ENCODE measurements at places on chromosomes 1 and 21.

GRCh38 chr1:21510885-21511578, 1.8 kb downstream of the ALPL start:
- no peak for DNase-seq

DNA sequence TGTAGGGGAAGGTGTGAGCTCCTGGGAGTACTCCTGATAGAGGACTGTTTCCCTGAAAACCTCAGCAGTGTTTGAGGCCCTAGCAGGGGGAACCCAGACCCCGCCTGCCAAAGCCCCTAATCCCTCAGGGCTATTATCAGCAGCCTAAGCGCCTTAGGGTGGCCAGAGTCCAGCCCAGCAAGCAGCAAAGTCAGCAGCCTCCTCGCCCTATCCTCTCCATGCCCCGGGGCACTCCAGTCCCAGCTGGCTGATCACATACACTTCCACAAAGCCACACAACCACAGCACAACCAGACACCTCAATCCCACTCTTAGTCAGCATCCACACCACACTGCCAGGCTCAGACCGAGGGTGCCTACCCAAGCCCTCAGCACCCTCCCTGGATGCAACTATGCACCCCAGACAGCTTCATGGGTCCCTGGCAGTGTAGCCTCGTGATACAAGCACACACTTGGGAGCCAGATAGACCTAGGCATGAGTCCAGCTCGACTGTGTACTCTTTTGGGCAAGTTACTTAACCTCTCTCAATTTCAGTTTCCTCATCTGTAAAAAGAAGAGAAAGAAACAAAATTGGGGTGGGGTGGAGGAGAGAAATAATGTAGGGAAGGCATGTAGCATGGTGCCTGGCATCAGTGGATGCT, 7.1 kb downstream of the IGSF9 start:
- DNase-seq, result no peak

- DNase-seq, result no peak
These were observed 356.1 kb downstream of the OMA1 start for GRCh38 chr1:58190267-58190988.

DNA sequence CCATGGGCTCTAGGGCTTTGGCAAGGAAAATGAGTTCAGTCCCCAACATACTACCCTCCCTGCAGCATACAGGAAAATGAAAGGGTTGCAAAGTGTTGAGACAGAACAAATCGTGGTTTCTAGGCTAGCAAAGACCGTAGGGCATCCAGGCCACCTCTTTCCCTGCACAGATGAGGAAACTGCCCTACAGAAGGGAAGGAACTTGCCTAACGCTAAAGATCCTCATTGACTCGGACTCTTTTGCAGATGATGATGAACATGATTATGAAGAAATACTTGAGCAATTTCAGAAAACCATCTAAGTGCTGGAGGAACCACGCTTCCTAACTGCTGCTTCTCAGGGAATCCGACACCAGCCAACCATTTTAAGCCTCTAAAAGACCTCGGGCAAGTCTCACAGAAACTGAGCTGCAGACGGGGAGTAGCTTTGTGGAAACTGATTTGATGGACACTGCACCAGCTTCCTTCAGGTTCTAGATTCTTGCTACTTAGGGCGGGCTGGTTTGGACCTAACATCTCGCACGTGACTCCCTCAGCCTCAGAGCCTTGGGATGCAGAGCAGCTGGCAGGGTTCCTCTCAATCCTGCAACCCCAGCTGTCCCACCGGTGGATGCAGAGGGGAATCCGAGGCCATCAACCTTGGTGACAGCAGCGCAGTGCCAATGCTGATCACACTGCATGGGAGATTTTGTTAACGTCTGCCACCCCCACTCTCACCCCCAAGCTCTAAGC, 13.4 kb downstream of the THEMIS2 start:
- DNase-seq, result no peak

DNA sequence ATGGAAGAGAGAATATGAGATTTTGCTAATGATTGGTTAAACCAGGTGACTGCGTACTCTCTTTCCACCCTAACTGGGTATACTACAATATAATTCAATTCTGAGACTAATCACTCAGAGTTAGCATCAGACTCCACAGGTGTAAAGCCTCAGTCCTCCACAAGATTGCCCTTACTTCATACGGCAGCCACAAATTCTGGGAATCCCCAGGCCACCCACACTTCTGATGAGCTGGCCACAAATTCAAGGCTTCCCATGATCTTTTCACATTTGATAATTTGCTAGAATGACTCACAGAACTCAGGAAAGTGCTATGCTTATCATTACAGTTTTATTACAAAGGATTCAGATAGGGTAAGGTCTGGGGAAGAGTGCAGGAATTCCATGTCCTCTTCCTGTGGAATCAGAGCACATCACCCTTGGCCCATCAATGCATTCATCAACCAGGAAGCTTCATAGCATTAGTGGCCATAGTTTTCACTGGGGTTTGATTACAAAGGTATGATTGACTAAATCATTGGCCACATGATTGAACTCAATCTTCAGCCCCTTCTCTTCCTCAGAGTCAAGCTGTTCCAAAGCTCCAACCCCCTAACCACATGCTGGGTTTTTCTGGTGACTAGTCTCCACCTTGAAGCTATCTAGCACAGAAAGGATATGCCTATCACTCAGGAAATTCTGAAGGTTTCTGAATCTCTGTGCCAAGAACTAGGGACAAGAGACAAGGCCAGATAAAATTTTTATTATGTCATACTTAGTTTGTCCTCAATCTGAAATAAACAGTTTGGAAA, 131.7 kb downstream of the HHIPL2 start:
- no peak for DNase-seq

- DNase-seq, result no peak
These were observed 6.5 kb upstream of the ITGB2 start for GRCh38 chr21:44927259-44927586.

DNA sequence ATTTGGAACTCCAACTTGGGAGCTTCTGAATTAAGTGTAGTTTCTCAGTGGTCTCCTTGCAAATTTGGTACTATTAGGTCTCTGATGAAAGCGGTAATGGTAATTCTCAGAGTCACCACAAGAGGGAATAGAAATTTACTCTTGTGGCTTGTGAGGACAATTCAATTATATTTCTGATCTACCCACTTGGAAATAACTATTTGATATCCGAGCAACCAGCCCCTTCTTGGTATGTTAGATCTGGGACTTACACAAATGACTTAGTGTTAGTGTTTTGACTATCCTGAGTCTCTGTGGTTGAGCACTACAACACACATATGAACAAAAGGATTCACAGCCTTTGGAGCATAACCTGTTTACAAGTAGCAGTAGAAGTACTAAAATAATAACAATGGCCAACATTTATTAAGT, 68.1 kb downstream of the RPS6KA1 start:
- DNase-seq, result no peak

- no peak for DNase-seq
These were observed 148.4 kb downstream of the CD247 start for GRCh38 chr1:167369933-167370332.

- DNase-seq, result no peak
These were observed 161.8 kb downstream of the NFIA start for GRCh38 chr1:61244114-61244513.

DNA sequence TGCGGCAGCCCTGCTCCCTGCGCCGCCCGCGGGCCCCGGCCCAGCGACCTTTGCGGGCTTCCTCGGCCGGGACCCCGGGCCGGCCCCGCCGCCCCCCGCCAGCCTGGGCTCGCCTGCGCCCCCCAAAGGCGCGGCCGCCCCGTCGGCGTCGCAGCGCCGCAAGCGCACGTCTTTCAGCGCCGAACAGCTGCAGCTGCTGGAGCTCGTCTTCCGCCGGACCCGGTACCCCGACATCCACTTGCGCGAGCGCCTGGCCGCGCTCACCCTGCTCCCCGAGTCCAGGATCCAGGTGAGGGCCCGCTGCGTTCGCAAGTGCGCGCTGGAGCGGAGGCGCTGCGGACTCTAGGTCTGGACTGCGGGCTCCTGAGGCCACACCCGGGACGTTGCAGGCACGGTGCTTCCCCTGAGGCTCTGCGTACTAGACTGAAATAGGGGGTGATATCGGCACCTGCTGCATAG, 351 bp downstream of the MIXL1 start:
- DNase-seq, result no peak

- no peak for DNase-seq
These were observed 175.8 kb downstream of the TNFSF18 start for GRCh38 chr1:172874950-172875349.

- peak; percentile 58 for DNase-seq
These were observed 19.7 kb downstream of the RCC2 start for GRCh38 chr1:17419626-17420328.
